ENCODE measurements at places on chromosomes 4 and X. TPM values are rescaled to one million over a fixed set of nuclear protein-coding genes. Genes with fewer than 3 reads are reported as not detected.

MAGEA9B gene
- not detected for total RNA-seq

MTNR1A gene
- 0.43 TPM for total RNA-seq

CT45A5 gene
- total RNA-seq, result not detected

SYTL5 gene
- 0.40 TPM for total RNA-seq

CXorf51B gene
- not detected for total RNA-seq

ADGRG2 gene
- total RNA-seq, result 9.9 TPM

MAGEC1 gene
- 0.15 TPM for total RNA-seq

DCAF12L2 gene
- 0.07 TPM for total RNA-seq
